ENCODE measurements at places on chromosomes 13 and 19. TPM values are rescaled to one million over a fixed set of nuclear protein-coding genes. Genes with fewer than 3 reads are reported as not detected.

The ZNF256 gene
- total RNA-seq = 3.8 TPM

The CD37 gene
- total RNA-seq = 975 TPM

The PSG2 gene
- total RNA-seq = not detected

The SLC25A23 gene
- total RNA-seq = 44.7 TPM

The SHISA7 gene
- total RNA-seq = not detected

The DCLK1 gene
- not detected for total RNA-seq

The PSPN gene
- 1.0 TPM for total RNA-seq

The CIRBP gene
- total RNA-seq = 141 TPM

The C19orf67 gene
- 2.8 TPM for total RNA-seq

The ANKRD24 gene
- 1.1 TPM for total RNA-seq

The TMEM145 gene
- total RNA-seq = 18.7 TPM

The USPL1 gene
- total RNA-seq = 18.4 TPM

GRCh38 chr19:18745012-18745735, 45.9 kb downstream of the COMP start:
- no peak for DNase-seq

DNA sequence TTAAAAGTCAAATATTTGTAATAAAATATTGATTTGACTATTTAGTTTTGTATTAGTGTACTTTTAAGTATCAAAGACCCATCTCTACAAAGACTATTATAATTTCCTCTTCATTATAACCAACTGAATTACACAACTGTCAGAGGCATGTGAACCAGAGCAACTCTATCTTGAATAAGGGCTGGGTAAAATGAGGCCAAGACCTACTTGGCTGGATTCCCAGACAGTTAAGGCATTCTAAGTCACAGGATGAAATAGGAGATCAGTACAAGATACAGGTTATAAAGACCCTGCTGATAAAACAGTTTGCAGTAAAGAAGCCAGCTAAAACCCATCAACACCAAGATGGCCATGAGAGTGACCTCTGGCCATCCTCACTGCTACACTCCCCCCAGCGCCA, 36.2 kb upstream of the ATP12A start:
- no peak for DNase-seq

DNA sequence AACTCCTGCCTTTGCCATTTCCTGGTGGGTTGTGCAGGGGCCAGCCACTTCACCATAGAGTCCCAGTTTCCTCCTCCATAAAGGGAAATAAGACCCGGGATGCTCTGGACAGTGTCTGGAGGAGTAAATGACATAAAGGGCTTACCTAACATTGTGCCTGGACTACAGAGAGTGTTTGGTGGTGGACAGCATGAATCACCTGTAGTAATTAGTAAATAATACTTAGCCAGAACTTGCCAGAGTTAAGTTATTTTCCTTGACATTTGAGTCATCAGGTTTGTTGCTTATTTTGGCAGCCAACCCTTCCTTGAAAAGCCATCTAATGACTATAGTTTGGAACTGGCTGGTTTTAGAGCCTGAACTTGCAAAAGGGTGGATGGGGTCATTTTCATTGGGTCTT, 159.2 kb downstream of the SLC7A1 start:
- DNase-seq = no peak

GRCh38 chr13:97726664-97727280, 226.7 kb upstream of the IPO5 start:
- no peak for DNase-seq

GRCh38 chr19:16673231-16673630, 12.3 kb downstream of the TMEM38A start:
- no peak for DNase-seq

DNA sequence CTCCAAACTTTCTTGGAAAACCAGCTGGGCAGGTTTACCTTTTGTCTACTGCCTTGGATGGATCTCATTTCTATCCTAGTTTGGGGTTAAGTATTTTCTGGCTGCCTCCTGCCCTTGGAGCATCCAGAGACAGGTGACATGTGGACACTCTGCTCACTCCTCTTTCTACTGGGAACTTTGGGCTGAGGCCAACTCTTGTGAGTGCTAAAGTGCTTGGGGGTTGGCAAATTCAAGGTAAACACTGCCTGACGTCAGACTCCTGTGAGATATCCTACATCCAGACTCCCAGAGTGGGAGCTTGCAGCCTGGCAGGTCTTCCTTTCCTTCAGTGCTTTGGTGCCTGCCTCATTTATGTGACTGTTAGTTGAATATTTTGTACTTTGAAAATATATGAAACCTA, 388.1 kb downstream of the KCNRG start:
- DNase-seq = peak; percentile 49

GRCh38 chr19:4425537-4425936, 23.1 kb downstream of the CHAF1A start:
- no peak for DNase-seq

DNA sequence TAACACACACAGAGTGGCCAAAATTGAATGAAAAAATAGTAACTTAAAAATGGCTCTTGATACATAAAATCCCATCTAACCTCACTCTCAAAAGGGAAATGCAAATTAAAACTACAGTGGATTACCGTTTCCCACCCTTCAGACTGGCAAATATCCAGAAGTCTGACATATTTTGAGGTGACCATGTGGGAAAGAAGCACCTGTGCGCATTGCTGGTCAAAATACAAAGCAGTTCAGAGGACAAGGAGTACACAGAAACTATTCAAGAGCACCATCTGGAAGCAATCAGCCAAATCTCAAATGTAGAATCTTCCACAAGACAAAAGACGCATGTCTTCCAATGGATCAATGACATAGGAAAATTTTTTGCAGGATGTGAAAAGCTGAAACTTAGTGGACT, 23.2 kb downstream of the NALCN start:
- no peak for DNase-seq

- no peak for DNase-seq
These were observed 3.7 kb upstream of the TECR start for GRCh38 chr19:14525729-14526128.

DNA sequence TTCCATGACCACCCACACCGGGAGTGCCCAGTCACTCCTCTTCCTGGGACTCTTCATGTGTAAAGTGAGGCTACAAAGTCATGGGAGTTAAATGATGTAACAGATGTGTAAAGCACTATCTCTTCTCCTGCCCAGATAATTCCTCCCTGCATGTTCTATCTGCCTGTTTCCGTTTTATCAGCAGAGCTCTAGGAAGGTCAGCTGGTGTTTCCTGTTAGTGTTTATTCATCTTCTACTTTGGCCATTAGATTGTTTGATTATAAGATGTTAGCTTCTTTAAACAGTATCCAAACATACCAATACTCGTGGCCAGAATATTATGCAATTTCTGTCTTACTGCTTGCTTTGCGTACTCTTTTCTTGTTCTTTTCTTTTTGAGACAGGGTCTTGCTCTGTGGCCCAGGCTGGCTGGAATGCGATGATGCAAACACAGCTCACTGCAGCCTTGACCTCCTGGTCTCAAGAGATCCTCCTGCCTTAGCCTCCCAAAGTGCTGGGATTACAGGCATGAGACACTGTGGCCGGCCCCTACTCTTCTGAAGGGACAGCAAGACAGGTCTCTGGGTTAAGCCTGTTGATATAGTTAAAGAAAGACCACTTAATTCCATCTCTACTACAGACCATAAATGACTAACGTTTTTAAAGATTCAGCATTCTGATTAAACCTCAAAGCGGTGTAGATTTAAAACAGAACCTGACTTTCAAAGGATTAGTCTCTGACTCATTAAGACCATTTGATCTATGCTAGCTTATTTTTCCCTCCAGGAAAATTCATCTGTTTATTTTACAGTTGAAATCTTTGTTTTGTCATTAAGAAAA, 97.4 kb upstream of the AKAP11 start:
- DNase-seq = no peak

DNA sequence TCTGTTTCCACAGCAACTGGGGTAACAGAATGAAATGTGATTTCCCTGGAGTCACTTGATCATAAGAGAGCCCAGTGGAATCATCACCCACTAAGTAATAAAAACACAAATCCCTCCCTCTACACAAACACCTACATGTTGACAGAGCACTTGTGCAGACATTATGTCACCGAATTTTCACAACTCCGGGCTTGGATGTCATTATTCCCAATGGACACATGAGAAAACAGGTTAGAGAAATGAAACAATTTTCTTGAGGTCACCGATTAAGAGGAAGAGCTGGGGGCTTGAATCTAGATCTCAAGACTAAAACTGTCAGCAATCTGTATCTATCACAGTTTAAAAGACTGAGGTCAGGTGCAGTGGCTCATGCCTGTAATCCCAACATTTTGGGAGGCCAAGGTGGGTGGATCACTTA, 3.1 kb downstream of the XRCC1 start:
- DNase-seq = no peak

- no peak for DNase-seq
These were observed 84.7 kb upstream of the MEDAG start for GRCh38 chr13:30821421-30821820.

GRCh38 chr19:53160350-53160749, 1.5 kb upstream of the ZNF347 start:
- DNase-seq = no peak

DNA sequence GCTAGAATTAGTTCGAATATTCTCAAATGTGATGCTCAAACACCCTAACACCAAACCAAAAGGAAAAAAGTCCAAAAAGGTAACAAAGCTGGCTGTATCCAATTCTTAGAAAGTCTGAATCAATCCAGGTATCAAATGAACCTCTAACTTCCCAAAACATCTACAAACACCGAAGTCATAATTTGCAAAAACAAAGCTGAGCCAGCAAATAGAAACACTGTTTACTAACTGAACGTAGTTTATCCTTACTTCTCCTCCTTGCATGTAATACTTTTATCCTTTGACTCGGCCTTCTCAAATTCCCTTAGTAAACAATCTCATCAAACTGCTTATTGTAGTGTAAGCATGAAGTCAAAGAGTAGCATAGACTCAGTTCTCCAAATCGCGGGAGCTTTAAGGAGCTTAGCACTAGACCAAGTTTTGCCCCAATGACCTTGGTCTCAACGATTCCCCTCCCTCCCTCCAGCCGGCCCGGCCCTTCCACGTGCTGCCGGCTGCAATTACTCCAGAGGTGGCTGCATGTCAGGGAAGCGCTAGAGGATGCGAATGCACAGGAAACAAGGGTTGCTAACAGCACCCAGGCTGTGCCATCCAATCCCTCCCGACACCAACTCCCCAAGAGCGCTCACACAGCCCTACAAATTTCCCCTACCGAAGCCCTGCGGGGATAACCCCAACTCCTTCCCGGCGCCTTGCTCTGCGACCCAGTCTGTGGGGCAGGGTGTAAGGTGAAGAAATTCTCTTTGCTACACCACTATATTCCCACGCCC, 693 bp downstream of the XPO4 start:
- peak; percentile 82 for DNase-seq

DNA sequence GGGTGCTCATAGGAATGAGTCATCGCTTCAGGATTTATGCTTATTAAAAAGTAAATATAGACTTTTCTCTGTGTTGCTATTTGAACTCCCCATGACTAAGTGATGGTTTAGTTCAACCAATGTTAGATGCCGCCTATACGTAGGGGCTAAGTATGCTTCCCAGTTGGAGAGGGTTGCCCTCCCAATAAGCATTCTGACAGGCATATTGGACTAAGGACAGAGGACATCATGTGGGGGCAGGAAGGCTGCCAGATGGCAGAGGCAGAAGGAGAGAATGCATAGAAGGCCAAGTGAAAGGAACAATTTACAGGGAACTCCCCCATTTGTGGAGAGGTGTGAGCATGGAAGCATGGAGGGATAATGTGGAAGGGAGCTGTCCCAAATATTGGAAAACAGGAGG, 318.4 kb upstream of the OBI1 start:
- no peak for DNase-seq

- peak; percentile 68 for DNase-seq
These were observed 581 bp downstream of the CALR start for GRCh38 chr19:12938779-12939601.

- no peak for DNase-seq
These were observed 179.4 kb upstream of the TMTC4 start for GRCh38 chr13:100854006-100854405.

GRCh38 chr19:31110336-31110735, 238.9 kb downstream of the TSHZ3 start:
- DNase-seq = no peak

- DNase-seq = no peak
These were observed 164.6 kb downstream of the FGF14 start for GRCh38 chr13:102237230-102237629.

DNA sequence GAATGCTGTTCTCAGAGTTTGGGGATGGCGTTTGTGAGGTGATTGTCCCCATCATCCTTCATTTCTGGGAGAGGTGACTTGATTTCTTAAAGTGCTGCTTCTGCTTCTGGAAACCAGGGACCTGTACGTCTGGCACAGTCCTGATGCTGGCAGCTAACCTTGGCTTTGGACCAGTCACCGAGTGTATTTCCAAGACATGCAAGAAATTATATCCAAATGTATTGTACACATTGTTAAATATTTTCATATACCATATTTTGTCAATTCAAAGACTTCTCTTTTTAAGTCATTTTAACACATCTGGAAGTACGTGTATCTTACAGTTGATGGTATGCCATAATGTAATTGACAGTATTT, 97.4 kb downstream of the ARHGEF7 start:
- DNase-seq = no peak

- no peak for DNase-seq
These were observed 27.9 kb downstream of the FBXO27 start for GRCh38 chr19:39004403-39004802.

GRCh38 chr13:114071991-114072390, 60.4 kb downstream of the RASA3 start:
- DNase-seq = no peak

DNA sequence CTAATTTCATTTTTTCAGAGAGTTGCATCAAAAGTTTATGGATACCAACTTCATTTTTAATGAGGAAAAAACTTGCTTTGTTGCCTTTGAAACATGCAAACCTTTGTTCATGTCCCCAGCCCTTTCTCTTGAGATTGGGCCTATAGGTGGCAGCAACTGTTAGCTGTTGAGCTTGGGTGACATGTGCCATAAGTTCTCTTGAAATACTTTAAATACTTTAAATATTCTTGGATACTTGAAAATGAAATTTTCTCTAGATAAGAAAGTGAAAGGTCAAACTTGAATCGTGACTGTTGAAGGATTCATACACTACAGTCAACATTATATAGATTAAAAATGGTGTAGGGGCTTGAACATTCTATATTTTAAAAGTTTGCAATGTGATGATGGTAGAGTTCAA, 294.9 kb downstream of the NDFIP2 start:
- peak; percentile 48 for DNase-seq

GRCh38 chr19:35161434-35161743, 6.9 kb downstream of the FXYD5 start:
- no peak for DNase-seq

- DNase-seq = no peak
These were observed 210.0 kb downstream of the IRS2 start for GRCh38 chr13:109576331-109576813.

Measured in Karpas-422 (cell line).